ENCODE measurements at places on chromosomes 6 and 20.

GRCh38 chr6:115882174-115882573, 178.5 kb downstream of the FRK start:
- no peak for DNase-seq

DNA sequence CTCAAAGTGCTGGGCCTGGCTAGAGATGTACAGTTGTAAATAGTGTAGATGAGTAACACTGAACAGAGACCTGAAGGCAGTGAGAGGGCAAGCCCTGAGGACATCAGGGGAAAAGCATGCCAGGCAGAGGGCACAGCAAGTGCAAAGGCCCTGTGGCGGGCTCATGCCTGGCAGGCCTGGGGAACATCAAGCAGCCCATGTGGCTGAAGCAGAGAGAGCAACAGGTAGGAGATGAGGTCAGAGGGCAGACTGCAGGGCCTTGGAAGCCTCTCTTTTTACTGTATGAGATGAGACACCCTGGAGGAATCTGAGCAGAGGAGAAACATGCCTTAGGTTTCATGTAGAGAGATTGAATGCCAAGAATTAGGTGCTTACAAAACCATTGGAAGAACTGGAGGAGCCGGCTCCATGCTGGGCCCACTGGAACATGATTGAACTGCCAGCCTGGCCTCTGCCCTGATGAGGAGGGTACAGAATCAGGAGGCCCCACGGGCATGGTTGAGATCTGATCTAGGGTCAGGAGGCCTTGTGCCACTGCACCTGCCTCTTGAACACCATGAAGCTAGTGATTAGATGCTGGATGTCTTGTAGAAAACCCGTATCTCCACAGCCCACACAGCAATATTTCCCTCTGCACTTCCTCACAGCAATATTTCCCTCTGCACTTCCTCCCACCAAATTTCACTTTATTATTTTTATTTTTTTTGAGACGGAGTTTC, 5.9 kb upstream of the HMGA1 start:
- DNase-seq: no peak

- no peak for DNase-seq
Measured at GRCh38 chr6:18962361-18962905, 575.3 kb downstream of the RNF144B start.

DNA sequence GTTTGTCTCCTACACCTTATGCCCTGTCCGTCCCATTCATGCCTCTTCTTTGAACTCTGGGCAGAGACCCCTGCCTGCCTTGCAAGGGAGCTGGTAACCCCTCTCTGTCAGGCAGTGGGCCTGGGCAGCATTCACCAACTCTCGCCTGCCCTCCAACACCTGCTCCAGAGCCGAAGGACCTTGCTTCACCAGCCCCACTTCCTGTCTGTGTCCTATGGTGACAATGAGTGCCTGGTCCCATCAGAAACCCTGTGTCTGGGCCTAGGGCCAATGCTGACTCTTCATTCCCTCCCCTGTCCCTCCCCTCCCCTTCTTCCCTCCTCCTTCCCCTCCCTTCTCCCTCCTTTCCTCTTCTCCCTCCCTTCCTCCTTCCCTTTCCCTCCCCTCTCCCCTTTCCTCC, 22.8 kb upstream of the PCMTD2 start:
- no peak for DNase-seq

DNA sequence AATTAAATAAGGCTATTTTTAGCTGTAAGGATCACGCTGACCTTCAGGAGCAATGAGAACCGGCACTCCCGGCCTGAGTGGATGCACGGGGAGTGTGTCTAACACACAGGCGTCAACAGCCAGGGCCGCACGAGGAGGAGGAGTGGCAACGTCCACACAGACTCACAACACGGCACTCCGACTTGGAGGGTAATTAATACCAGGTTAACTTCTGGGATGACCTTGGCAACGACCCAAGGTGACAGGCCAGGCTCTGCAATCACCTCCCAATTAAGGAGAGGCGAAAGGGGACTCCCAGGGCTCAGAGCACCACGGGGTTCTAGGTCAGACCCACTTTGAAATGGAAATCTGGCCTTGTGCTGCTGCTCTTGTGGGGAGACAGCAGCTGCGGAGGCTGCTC, 84.0 kb downstream of the RAMACL start:
- DNase-seq: no peak

- no peak for DNase-seq
Measured at GRCh38 chr6:126886106-126886505, 232.4 kb upstream of the RSPO3 start.

- DNase-seq: peak; percentile 26
Measured at GRCh38 chr6:163249651-163250101, 164.8 kb upstream of the QKI start.

GRCh38 chr6:10412461-10413261, 2.2 kb downstream of the TFAP2A start:
- peak; percentile 56 for DNase-seq

GRCh38 chr20:36336204-36336603, 30.1 kb downstream of the DLGAP4 start:
- DNase-seq: no peak

- DNase-seq: no peak
Measured at GRCh38 chr6:163741743-163742363, 327.3 kb downstream of the QKI start.

GRCh38 chr6:145813285-145814034, 1.1 kb downstream of the FBXO30 start:
- DNase-seq: peak; percentile 51

- DNase-seq: peak; percentile 47
Measured at GRCh38 chr20:52083627-52084232, 107.8 kb downstream of the ZFP64 start.

GRCh38 chr6:160363016-160363996, 15.1 kb downstream of the SLC22A3 start:
- DNase-seq: no peak
